Spinal cord (tissue), 10 donors: ENCODE measurements at places on chromosomes 2 and 18. TPM values are rescaled to one million over a fixed set of nuclear protein-coding genes. Genes with fewer than 3 reads are reported as not detected.

DNA sequence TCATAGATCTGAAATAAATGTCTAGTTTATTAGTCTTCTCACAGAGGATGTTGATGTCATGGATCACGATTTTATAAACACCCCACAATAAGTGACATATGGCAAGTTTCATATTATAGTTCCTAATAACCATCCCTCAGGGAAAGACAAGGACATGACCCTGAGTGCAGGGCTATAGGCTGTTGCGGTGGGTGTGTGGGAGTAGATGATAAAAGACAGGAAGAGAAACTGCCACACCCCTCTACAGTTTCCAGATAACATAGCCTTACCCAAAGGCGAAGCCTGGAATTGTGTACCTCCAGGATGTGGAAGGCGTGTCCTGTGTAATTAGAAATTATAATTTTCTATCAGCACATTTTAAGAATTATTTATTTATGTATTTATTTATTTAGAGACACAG, 2.4 kb upstream of the NEDD4L start:
- H3K27me3 ChIP-seq = peaks cover 4% of the 10 kb centered on the region
- no peak overlapping the region for H3K27ac ChIP-seq
- no peaks in the 10 kb centered on the region for H3K36me3 ChIP-seq
- peaks cover 8% of the 10 kb centered on the region for H3K4me1 ChIP-seq
- no peak overlapping the region for H3K4me3 ChIP-seq

DLGAP1 gene
- 30.7 TPM for polyA plus RNA-seq

FABP1 gene
- polyA plus RNA-seq = 0.80 TPM

GRCh38 chr18:52394602-52395001, 54.6 kb downstream of the DCC start:
- no peak overlapping the region for H3K27ac ChIP-seq
- H3K4me3 ChIP-seq = no peak overlapping the region
- no peaks in the 10 kb centered on the region for H3K36me3 ChIP-seq
- no peak for DNase-seq

DNA sequence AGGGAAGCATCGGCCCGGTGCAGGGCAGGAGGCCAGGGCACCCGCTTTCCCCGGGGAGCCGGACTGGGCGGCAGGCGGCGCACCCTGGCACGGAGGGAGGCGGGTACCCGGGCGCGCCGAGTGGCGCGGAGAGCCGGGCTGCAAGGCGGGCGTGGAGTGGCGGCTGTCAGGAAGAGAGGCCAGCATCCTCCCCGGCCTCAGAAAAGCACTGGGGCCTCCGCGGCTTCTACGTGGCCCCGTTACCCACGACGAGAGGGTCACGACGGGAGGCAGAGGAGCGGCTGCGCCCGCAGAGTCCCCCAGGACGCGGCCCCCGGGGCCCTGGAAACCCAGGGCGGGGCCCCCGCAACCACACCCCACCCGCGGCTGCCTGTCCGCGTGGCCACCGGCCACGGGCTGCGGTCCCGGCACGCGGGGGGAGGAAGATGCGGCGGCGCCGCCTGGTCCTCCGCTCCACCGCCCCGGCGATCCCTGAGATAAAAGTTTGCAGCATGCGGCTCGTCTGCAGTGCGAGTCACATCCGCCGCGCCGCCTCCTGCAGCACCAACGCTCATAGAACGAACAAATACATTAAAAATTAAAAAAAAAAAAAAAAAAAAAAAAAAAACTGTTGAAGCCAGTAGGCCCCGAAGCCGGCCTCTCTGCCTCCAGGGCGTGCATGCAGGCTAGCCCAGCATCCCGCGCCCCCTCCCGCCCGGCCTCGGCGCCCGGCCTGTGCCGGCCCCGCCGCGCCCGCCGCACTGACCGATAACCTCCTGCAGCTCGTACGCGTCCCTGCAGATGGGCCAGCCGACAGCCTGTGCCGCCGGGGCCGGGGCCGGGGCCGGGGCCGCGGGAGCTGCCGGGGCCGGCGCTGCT, 683 bp downstream of the STK39 start:
- peak overlapping the region; percentile 62 for H3K4me3 ChIP-seq
- no peaks in the 10 kb centered on the region for H3K36me3 ChIP-seq
- no peaks in the 10 kb centered on the region for H3K27me3 ChIP-seq
- peak overlapping the region; percentile 71 for H3K27ac ChIP-seq
- peaks cover 4% of the 10 kb centered on the region for H3K4me1 ChIP-seq
